ENCODE measurements at places on chromosomes 3 and 15. TPM values are rescaled to one million over a fixed set of nuclear protein-coding genes. Genes with fewer than 3 reads are reported as not detected.

The WDR93 gene
- 0.18 TPM for total RNA-seq

The OTOL1 gene
- total RNA-seq: not detected

The CPNE9 gene
- not detected for total RNA-seq

The COL7A1 gene
- total RNA-seq: 0.73 TPM

The CNTN4 gene
- not detected for total RNA-seq

The TUBGCP4 gene
- total RNA-seq: 13.1 TPM

The PATL2 gene
- total RNA-seq: 26.7 TPM

The LRRC31 gene
- not detected for total RNA-seq

The SLC35G2 gene
- total RNA-seq: not detected

The GP9 gene
- total RNA-seq: 3.8 TPM

Data from T-helper 17 cell (primary cell).